ENCODE measurements at places on chromosomes 11 and 22.

- DNase-seq = no peak
- H3K27ac ChIP-seq = peak overlapping the region; percentile 88
- peaks cover 17% of the 10 kb centered on the region for H3K4me1 ChIP-seq
Observed at GRCh38 chr22:38273135-38273826, 471 bp upstream of the TMEM184B start.

DNA sequence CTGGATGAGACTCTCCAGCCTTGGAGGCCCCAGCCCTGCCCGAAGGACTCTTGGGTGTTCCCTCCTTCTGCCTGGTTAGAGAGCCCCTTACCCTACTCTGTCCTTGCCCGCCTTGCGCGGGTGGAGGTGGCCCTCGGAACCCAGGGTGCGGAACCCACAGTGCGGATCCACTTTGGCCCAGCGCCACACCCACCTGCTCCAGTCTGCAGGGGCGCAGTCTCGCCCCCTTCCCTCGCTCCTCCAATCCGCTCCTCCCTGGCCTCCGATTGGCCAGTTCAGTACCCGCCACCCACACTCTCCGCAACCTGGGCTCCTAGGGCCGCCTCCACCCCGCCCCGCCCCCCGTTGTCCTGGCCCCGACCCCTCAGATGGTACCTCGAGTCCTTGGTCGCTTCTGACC lies 2.4 kb downstream of the CAPN1 start:
- H3K27me3 ChIP-seq = no peaks in the 10 kb centered on the region
- peaks cover 17% of the 10 kb centered on the region for H3K4me1 ChIP-seq
- peak overlapping the region; percentile 98 for H3K27ac ChIP-seq
- DNase-seq = no peak
- H3K36me3 ChIP-seq = peaks cover 9% of the 10 kb centered on the region

DNA sequence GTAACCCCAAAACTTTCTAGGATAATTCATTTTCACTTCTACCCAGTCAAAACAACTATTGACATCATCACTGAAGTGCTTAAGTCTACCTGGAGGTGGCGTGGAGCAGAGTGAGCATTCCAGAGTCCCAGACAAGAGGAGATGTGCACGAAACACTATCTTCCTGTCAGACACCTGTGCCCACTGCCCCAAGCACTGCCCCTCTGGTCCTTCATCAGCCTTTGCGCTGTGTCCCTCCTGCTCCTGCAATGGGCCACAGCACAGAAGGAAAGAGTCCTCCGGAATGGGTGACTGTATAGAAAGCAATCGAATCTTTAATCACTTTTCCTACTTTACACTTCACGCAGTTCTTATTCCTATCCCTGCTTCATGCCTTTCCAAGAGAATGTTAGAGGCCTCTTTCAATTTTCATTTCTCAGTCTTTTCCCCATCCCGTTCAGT lies 512 bp upstream of the GRIA4 start:
- H3K27ac ChIP-seq = peak overlapping the region; percentile 76
- no peak for DNase-seq
- no peaks in the 10 kb centered on the region for H3K27me3 ChIP-seq
- no peaks in the 10 kb centered on the region for H3K36me3 ChIP-seq
- H3K4me3 ChIP-seq = peak overlapping the region; percentile 69

DNA sequence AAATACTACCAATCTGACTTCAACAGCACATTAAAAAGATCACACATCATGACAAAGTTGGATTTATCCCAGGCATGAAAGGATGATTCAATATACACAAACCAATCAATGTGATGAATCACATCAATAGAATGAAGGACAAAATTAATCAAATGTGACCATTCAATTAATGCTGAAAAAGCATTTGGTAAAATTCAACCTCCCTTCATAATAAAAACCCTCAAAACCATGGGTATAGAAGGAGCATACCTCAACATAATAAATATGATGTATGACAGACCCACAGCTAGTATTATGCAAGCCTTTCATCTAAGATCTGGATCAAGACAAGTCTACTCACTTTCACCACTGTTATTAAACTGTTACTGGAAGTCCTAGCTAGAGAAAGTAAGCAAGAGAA lies 921.7 kb upstream of the RAG2 start:
- H3K36me3 ChIP-seq = no peaks in the 10 kb centered on the region
- DNase-seq = no peak
- no peak overlapping the region for H3K4me3 ChIP-seq
- H3K27ac ChIP-seq = no peak overlapping the region
- no peaks in the 10 kb centered on the region for H3K4me1 ChIP-seq
- H3K27me3 ChIP-seq = no peaks in the 10 kb centered on the region

- H3K36me3 ChIP-seq = no peaks in the 10 kb centered on the region
- H3K27ac ChIP-seq = no peak overlapping the region
- no peak overlapping the region for H3K4me3 ChIP-seq
- H3K27me3 ChIP-seq = no peaks in the 10 kb centered on the region
Observed at GRCh38 chr11:10604340-10604748, 35.9 kb upstream of the LYVE1 start.

- no peak for DNase-seq
- H3K4me1 ChIP-seq = no peaks in the 10 kb centered on the region
- H3K36me3 ChIP-seq = no peaks in the 10 kb centered on the region
- no peak overlapping the region for H3K27ac ChIP-seq
- no peak overlapping the region for H3K4me3 ChIP-seq
- no peaks in the 10 kb centered on the region for H3K27me3 ChIP-seq
Observed at GRCh38 chr11:3234846-3235245, 2.6 kb upstream of the MRGPRE start.

DNA sequence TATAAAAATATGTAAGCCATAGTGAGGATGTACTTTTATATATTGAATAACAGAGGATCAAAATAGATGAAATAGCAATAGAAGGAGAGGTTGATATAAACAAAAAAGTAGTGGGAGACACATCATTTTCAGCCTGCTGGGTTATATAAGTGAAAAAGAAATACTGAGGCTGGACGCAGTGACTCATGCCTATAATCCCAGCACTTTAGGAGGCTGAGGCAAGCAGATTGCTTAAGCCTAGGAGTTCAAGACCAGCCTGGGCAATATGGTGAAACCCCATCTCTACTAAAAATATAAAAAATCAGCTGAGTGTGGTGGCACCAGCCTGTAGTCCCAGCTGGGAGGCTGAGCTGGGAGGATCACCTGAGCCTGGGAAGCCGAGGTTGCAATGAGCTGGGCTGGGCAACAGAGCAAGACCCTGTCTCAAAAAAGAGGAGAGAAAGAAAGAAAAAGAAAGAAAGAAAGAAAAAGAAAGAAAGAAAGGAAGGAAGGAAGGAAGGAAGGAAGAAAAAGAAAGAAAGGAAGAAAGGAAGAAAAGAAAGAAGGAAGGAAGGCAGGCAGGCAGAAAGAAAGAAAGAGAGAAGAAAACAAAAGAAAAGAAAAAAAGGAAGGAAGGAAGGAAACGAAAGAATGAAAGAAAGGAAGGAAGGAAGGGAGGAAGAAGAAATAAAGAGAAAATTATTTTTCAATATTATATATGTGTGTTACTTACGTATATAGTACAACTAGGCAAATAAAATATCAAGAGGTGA lies 7.0 kb upstream of the P2RY2 start:
- no peaks in the 10 kb centered on the region for H3K27me3 ChIP-seq
- no peaks in the 10 kb centered on the region for H3K36me3 ChIP-seq
- H3K27ac ChIP-seq = no peak overlapping the region
- H3K4me3 ChIP-seq = no peak overlapping the region

DNA sequence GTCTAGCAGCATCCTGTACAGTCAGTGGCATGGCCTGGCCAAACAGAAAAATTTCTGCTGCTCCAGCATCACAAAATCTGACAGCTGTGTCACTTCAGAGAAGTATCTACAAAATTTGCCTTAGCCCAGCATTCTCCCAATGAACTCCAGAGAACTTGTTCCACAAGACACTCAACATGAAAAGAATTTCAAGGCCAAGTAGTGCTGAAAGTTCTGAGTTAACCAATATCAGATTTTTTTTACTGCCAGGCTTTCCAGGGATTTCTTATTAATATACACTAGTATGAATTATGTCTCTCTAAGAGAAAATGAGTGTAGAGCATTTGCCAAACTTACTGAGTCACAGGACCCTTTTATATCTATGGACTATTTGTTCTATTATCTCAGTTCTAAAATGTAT lies 68.8 kb downstream of the OR5AK2 start:
- H3K27me3 ChIP-seq = no peaks in the 10 kb centered on the region
- no peak overlapping the region for H3K27ac ChIP-seq
- H3K36me3 ChIP-seq = no peaks in the 10 kb centered on the region
- no peak overlapping the region for H3K4me3 ChIP-seq

DNA sequence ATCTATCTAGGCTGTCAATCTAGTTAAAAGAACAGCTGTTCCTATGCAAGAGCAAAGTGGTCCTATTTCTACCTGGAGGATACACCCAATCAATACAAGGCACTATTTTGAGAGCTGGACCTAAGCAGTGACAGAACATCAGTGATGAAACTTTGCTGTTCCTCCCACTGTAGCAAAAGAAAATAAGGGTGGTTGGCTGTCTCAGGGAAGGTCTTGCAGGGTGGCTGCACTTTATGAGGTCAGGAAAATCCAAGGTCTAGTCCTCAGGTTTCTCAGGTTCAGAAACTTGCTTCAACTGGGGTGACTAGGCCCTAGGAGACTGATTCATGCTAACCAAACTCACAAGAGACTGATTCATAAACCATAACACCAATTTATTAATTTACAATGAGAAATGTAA lies 11.6 kb downstream of the CPSF7 start:
- H3K36me3 ChIP-seq = peaks cover 11% of the 10 kb centered on the region
- DNase-seq = no peak
- no peaks in the 10 kb centered on the region for H3K4me1 ChIP-seq
- no peaks in the 10 kb centered on the region for H3K27me3 ChIP-seq
- H3K27ac ChIP-seq = no peak overlapping the region

GRCh38 chr11:120547316-120547715 lies 35.8 kb downstream of the GRIK4 start:
- no peaks in the 10 kb centered on the region for H3K27me3 ChIP-seq
- no peak overlapping the region for H3K4me3 ChIP-seq
- peak overlapping the region; percentile 52 for H3K27ac ChIP-seq
- DNase-seq = no peak
- no peaks in the 10 kb centered on the region for H3K36me3 ChIP-seq

GRCh38 chr22:50569896-50570535 lies 7.3 kb upstream of the SYCE3 start:
- H3K36me3 ChIP-seq = peaks cover 11% of the 10 kb centered on the region
- no peak overlapping the region for H3K4me3 ChIP-seq
- no peaks in the 10 kb centered on the region for H3K27me3 ChIP-seq
- H3K4me1 ChIP-seq = no peaks in the 10 kb centered on the region

DNA sequence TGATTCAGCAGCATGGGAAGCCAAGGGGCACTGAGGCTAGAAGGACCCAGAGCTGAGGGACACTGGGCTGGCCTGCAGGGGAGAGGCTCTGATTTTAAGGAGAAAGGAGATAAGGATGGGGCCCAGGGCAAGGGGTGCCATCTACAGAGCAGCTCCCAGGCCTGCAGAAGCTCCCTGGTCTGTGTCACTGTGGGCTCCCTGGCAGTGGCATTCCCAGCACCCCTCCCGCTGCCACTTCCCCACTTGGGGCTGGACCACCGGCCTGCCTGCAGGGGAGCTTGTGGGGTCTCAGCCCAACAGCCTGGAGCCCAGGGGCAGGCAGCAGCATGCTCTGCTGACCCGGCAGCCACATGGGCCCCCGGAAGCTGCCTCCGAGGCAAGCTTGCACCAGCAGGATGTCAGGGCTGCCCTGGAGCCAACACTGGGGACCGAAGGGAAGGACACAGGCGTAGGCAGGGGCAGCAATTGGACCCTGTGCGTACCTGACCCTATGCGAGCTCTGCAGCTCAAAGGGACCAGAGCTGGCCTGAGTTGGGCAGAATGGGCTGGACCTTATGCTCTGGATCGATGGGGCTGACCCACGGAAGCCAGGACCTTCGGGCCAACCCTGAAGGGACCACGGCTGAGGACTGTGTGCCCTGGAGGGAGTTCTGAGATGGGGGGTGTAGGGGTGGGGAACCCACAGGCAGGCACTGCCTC lies 35.4 kb upstream of the WNT7B start:
- no peaks in the 10 kb centered on the region for H3K27me3 ChIP-seq
- no peak for DNase-seq
- peaks cover 19% of the 10 kb centered on the region for H3K4me1 ChIP-seq
- no peaks in the 10 kb centered on the region for H3K36me3 ChIP-seq

GRCh38 chr11:130775306-130776060 lies 140.8 kb downstream of the SNX19 start:
- peaks cover 16% of the 10 kb centered on the region for H3K4me1 ChIP-seq
- no peaks in the 10 kb centered on the region for H3K36me3 ChIP-seq
- no peak overlapping the region for H3K27ac ChIP-seq
- DNase-seq = no peak
- no peaks in the 10 kb centered on the region for H3K27me3 ChIP-seq
- no peak overlapping the region for H3K4me3 ChIP-seq

GRCh38 chr11:102267609-102268008 lies 49.7 kb upstream of the BIRC3 start:
- DNase-seq = no peak
- H3K4me3 ChIP-seq = peak overlapping the region; percentile 50
- H3K27ac ChIP-seq = peak overlapping the region; percentile 83
- no peaks in the 10 kb centered on the region for H3K27me3 ChIP-seq
- H3K36me3 ChIP-seq = no peaks in the 10 kb centered on the region
- no peaks in the 10 kb centered on the region for H3K4me1 ChIP-seq

GRCh38 chr11:104043142-104043541 lies 6.7 kb downstream of the DDI1 start:
- H3K4me3 ChIP-seq = no peak overlapping the region
- H3K4me1 ChIP-seq = no peaks in the 10 kb centered on the region
- DNase-seq = no peak
- H3K27ac ChIP-seq = no peak overlapping the region
- no peaks in the 10 kb centered on the region for H3K36me3 ChIP-seq
- no peaks in the 10 kb centered on the region for H3K27me3 ChIP-seq

GRCh38 chr11:33021937-33022336 lies 6.3 kb downstream of the DEPDC7 start:
- no peak overlapping the region for H3K27ac ChIP-seq
- no peak overlapping the region for H3K4me3 ChIP-seq
- no peaks in the 10 kb centered on the region for H3K4me1 ChIP-seq

DNA sequence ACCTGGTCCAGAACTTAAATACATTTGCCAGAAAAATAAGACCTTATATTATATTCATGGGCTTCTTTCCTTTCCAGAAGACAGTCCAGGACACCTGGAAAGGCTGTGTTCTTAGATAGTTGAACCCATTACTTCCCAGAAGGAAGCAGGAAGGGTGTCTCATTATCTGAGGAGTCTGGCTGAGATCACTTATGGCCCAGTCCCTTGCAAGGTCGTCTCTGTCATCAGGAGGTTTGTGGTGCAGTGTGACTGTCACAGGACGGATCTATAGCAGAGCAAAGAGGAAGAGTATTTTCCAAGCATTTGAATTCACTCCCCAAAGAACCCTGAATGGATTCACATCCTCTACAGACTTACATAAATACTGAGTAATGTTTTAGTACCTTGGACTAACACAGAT lies 270.7 kb upstream of the MTNR1B start:
- no peak overlapping the region for H3K27ac ChIP-seq
- no peaks in the 10 kb centered on the region for H3K36me3 ChIP-seq
- DNase-seq = no peak
- H3K27me3 ChIP-seq = no peaks in the 10 kb centered on the region

- DNase-seq = no peak
- H3K4me1 ChIP-seq = no peaks in the 10 kb centered on the region
- no peak overlapping the region for H3K4me3 ChIP-seq
- H3K36me3 ChIP-seq = no peaks in the 10 kb centered on the region
- no peak overlapping the region for H3K27ac ChIP-seq
Observed at GRCh38 chr11:61551634-61552033, 29.2 kb downstream of the SYT7 start.

GRCh38 chr22:46061501-46062231 lies 84.7 kb upstream of the WNT7B start:
- H3K27ac ChIP-seq = peak overlapping the region; percentile 100
- no peaks in the 10 kb centered on the region for H3K27me3 ChIP-seq
- peak overlapping the region; percentile 40 for H3K4me3 ChIP-seq
- DNase-seq = peak; percentile 18
